ENCODE measurements at places on chromosomes 4 and X.

DNA sequence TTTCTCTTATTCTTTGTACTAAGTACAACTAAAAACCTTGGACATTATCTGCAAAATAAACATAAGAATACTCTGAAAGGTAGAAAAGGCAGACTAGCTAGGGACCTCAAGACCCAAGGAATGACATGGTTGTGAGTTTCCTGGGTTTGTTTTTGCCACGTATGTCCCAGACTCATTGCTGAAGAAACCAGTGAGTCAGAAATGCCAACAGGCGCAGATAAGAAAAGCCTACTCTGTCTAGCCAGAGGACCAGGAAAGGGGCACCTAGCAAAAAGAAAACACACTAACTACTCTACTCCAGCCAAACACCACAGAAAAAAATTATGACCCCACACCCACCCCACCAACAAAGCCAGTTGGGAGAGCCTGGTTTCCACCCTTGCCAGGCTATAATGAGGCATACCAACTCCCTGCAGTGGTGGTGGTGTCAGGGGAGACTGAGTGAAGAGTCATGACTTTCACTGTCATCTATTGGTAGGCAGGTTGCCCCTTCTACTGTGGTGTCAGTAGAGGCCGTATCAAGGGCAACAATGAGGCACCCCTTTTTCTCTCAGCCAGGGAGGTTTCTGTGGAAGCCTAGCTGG lies 10.9 kb downstream of the MTMR1 start:
- no peak overlapping the region for H3K4me3 ChIP-seq
- H3K27me3 ChIP-seq = peaks cover 17% of the 10 kb centered on the region
- H3K27ac ChIP-seq = peak overlapping the region; percentile 92
- peaks cover 59% of the 10 kb centered on the region for H3K4me1 ChIP-seq
- H3K36me3 ChIP-seq = peaks cover 74% of the 10 kb centered on the region

DNA sequence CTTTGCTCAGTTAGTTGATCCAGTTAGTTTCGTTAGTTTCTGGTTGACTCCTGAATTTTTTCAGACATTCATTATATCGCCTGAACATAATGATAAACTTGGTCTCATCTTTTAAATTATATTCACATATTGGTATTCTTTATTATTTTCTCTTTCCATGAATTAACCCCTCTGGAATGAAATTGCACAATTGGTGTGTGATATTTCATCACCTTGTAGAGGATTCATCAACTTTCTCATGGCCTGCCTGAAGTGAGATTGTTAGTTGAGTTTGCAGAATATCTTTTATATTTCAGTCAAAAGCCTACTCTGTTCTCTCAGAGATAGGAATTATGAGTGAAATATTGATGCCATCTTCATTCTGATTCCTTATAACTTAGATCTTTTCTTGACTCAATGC lies 1160.6 kb upstream of the AGA start:
- H3K4me1 ChIP-seq = no peaks in the 10 kb centered on the region
- H3K27ac ChIP-seq = no peak overlapping the region
- H3K36me3 ChIP-seq = no peaks in the 10 kb centered on the region
- DNase-seq = no peak
- H3K27me3 ChIP-seq = no peaks in the 10 kb centered on the region

DNA sequence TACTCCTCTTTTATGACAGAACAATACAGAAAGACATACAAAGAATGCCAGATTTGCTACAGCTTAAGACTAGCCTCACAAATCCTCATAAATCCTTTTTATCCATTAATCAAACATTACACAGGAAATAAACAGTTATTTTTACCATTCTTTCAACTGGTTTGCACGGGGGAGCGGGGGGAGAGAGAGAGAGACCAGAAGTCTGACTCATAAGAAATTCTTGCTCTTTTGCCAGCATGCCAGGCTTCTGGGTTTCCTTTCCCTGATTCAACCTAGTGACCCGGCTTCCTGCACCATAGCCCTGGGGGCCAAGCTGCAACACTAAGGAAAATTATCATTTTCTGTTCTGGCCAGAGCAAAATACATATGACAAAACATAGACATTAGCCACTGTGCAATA lies 6.8 kb upstream of the RRAGB start:
- DNase-seq = no peak
- peaks cover under 1% of the 10 kb centered on the region for H3K4me1 ChIP-seq
- no peak overlapping the region for H3K4me3 ChIP-seq
- H3K36me3 ChIP-seq = no peaks in the 10 kb centered on the region
- no peak overlapping the region for H3K27ac ChIP-seq
- peaks cover 14% of the 10 kb centered on the region for H3K27me3 ChIP-seq

GRCh38 chr4:761086-761485 lies 55.5 kb downstream of the PCGF3 start:
- peaks cover 65% of the 10 kb centered on the region for H3K36me3 ChIP-seq
- peaks cover 39% of the 10 kb centered on the region for H3K4me1 ChIP-seq
- H3K4me3 ChIP-seq = no peak overlapping the region

DNA sequence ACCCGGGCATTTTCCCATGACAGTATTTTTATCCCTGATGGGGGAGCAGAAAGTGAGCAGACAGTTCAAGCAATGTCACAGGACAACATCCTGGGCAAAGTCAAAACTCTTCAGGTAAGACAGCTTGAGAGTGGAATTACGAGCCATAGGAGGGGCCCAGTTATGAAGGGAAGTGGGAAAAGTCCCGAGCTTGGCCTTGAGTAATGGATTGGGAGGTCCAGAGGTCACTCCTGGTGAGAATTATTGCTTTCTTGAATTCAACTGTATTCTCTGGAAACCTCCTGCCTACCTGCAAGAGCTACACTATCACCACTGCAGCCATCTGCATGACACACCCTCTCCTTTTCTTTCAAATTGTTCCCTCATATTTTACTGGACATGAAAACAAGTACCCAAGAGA lies 89.1 kb downstream of the AASDH start:
- H3K27me3 ChIP-seq = peaks cover 7% of the 10 kb centered on the region
- peaks cover 16% of the 10 kb centered on the region for H3K4me1 ChIP-seq

- H3K36me3 ChIP-seq = no peaks in the 10 kb centered on the region
- no peak for DNase-seq
- peaks cover 23% of the 10 kb centered on the region for H3K4me1 ChIP-seq
- peaks cover 9% of the 10 kb centered on the region for H3K27me3 ChIP-seq
- no peak overlapping the region for H3K27ac ChIP-seq
These were observed 173.7 kb downstream of the VSIG4 start for GRCh38 chrX:65866146-65866545.

DNA sequence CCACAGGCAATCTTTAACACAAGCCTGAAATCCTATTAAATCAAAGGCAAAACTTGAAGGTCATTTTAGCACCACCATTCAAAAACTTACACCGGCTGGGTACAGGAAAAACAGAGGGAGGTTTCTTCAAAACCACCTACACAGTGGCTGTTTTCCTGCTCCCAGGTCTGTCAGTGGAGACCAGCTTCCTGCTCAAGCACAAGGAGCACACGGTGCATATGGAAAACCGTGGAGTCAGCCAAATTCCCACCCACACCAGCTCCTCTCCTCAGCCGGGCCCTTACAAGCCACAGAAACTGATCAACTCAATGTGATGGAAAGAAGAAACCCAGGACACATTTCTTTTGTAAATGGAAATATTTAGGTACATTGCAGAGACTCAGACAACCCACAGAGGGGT lies 14.3 kb upstream of the FAM241A start:
- H3K4me3 ChIP-seq = no peak overlapping the region
- no peak for DNase-seq

DNA sequence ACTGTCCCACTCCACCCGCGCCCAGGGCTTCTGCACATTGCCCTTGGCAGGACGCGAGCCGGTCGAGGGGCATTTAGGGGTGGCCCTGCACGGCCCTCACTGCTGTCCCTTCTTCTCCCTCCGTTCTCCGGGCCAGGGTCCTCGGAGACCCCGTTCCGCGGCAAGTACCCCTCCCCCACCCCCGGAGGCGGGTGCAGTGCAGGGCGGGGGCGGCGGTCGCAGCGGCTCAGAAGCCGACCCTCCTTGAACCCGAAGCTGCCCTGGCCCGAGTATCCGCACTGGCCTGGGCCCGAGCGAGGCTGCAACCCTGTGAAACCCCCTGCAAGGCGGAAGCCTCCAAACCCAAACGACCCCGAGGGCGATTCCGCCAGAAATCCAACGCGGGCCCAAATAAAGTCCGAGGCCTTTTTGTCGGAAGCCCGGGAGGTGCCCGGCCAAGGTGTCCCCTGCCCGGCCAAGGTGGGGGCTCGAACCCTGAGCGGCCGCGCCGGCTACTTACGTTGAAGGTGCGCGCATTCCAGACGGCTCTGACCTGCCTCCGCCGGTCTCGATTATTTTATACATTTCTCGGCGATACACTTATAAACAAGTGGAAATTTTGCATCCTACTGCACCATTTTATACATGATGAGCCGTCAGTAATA lies 53.1 kb upstream of the TMEM33 start:
- no peak overlapping the region for H3K27ac ChIP-seq
- peak overlapping the region; percentile 64 for H3K4me3 ChIP-seq
- no peaks in the 10 kb centered on the region for H3K36me3 ChIP-seq
- peaks cover 77% of the 10 kb centered on the region for H3K27me3 ChIP-seq

GRCh38 chr4:54317690-54318089 lies 88.6 kb downstream of the PDGFRA start:
- no peak overlapping the region for H3K27ac ChIP-seq
- no peaks in the 10 kb centered on the region for H3K36me3 ChIP-seq
- peaks cover 15% of the 10 kb centered on the region for H3K4me1 ChIP-seq
- no peak overlapping the region for H3K4me3 ChIP-seq
- DNase-seq = no peak
- peaks cover 3% of the 10 kb centered on the region for H3K27me3 ChIP-seq

GRCh38 chr4:158826882-158827281 lies 58.1 kb downstream of the FNIP2 start:
- no peak for DNase-seq
- peak overlapping the region; percentile 22 for H3K27ac ChIP-seq
- H3K36me3 ChIP-seq = peaks cover 45% of the 10 kb centered on the region
- H3K4me3 ChIP-seq = no peak overlapping the region
- peaks cover 58% of the 10 kb centered on the region for H3K4me1 ChIP-seq

DNA sequence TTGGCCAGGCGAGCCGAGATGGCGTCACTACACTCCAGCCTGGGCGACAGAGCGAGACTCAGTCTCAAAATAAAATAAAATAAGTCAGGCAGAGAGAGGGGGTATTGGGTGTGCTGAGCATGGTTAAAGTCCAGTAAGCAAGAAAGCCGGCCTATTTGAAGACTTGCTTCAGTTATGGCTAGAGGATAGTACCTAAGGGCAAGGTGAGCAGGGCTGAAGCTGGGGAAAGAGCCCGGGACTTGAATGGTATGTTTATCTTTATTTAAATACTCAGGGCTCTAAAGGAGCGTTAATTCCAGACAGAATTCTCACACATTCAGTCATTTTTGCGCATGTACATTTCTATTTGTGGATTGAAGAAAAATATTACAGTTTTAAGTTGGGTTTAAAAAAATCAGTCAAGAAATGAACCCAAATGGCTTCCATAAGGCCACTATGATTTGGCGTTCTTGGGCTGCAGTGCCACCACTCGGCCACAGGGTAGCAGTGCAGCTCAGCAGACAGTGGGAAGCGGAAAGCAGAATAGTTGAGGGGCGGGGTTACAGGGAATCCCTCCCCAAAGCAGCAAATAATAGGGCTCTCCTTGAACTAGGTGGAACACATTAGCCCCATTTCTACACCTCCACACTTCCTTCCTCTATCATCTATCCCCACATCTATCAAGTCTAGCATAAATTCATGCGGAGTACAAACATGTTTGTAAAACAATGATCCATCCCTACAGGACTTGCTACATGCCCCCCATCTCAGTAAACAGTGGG lies 37.2 kb upstream of the SH3D19 start:
- no peak overlapping the region for H3K4me3 ChIP-seq
- no peak overlapping the region for H3K27ac ChIP-seq
- no peaks in the 10 kb centered on the region for H3K36me3 ChIP-seq
- DNase-seq = peak; percentile 82
- H3K4me1 ChIP-seq = peaks cover 2% of the 10 kb centered on the region

GRCh38 chr4:11634283-11634682 lies 205.6 kb upstream of the HS3ST1 start:
- H3K4me1 ChIP-seq = no peaks in the 10 kb centered on the region
- H3K4me3 ChIP-seq = no peak overlapping the region
- no peak overlapping the region for H3K27ac ChIP-seq
- no peaks in the 10 kb centered on the region for H3K27me3 ChIP-seq

GRCh38 chr4:53962516-53963225 lies 101.7 kb downstream of the CHIC2 start:
- no peaks in the 10 kb centered on the region for H3K36me3 ChIP-seq
- no peak for DNase-seq
- no peak overlapping the region for H3K4me3 ChIP-seq

GRCh38 chr4:128913228-128913627 lies 103.7 kb downstream of the JADE1 start:
- no peak overlapping the region for H3K27ac ChIP-seq
- H3K4me1 ChIP-seq = peaks cover 6% of the 10 kb centered on the region
- DNase-seq = no peak

DNA sequence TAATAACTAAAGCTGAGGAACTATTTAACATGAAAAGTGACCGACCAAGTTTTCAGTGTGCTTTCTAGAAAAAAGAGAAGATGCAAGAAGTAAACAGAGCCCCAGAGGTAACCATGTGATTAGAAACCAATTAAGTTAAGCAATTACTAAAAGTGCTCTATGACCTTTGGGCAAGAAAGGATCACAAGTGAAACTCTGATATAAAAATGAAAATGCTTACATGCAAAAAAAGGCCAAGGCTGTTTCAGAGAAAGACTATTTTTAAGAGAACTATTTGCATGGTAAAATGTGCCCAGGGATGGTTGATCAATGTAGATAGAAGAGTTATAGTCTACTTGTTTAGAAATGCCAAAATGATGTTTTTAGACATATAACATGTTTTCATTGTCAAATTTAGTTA lies 22.0 kb downstream of the KLHL15 start:
- H3K36me3 ChIP-seq = peaks cover 35% of the 10 kb centered on the region
- no peak overlapping the region for H3K27ac ChIP-seq
- peaks cover 13% of the 10 kb centered on the region for H3K27me3 ChIP-seq
- no peak overlapping the region for H3K4me3 ChIP-seq
- no peak for DNase-seq

DNA sequence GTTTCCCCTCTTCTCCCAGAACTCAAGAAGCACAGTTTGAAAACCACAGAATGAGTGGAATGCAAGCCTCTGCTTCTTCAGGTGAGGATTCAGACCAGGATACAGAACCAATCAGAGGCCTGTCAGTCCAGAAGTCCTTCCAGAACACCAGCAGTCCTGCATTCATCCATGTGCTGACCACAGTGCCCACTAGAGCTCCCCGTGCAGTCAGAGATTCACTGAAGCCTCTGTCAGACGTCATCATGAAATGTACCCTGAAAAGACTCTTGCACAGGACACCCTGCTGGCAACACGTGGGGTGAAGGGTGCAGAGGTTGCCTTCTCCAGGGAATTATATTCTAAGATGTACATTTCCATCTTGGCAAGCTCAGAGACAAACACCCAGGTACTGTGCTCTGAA lies 75.9 kb upstream of the LSM6 start:
- DNase-seq = no peak
- H3K27ac ChIP-seq = no peak overlapping the region
- H3K27me3 ChIP-seq = peaks cover 6% of the 10 kb centered on the region
- H3K4me3 ChIP-seq = no peak overlapping the region
- peaks cover 4% of the 10 kb centered on the region for H3K4me1 ChIP-seq

DNA sequence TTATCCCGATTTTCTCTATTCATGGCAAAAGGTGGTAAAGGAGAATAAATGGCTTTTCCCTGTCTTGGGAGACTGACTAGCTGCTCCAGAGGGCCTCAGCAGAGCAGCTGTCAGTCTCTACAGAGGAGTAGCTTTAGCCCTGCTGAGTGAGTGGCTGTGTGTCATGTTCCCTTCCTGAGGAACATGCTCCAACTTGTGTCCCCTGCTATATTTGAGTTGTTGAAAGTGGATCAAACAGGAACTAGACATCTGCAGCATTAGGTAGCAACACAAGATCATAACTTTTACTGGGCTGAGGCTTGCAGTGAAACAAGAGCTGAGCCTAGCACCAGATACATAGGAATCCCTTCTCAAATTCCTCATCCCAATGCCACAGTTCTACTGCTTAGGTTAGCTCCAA lies 26.7 kb upstream of the PLAC1 start:
- peaks cover 2% of the 10 kb centered on the region for H3K4me1 ChIP-seq
- no peak for DNase-seq
- no peaks in the 10 kb centered on the region for H3K36me3 ChIP-seq
- peaks cover 37% of the 10 kb centered on the region for H3K27me3 ChIP-seq

All from activated T-cell treated with anti-CD3 and anti-CD28 coated beads, Interleukin-2, amount 50 U/mL, for 24 hours (primary cell).